ENCODE measurements at places on chromosomes 3 and 15. TPM values are rescaled to one million over a fixed set of nuclear protein-coding genes. Genes with fewer than 3 reads are reported as not detected.

DNA sequence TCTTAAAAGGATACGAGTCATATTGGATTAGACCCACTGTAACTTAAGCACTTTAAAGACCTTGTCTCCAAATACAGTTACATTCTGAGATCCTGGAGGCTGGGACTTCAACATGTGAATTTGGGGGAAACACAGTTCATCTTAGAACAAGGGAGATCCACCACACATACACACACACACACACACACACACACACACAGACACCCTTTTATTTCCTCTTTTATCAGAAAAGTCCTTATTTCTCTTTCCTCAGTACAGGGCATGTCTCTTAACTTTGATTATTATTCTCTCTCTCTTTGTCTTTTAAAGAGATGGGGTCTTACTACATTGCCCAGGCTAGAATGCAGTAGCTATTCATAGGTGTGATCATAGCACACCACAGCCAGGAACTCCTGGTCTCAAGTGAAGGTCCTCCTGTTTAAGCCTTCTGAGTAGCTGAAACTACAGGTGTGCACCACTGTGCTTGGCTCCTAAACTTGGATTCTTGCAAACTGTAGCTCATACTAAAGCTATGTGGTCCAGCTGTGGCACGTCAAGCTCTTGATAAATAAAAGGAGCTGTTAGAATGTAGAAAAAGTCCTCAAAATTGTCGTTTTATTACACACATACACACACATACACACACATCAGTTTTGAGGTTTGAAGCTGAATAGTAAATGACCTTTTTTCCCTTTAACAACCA is 7.4 kb downstream of the GOLM2 start:
- no peaks in the 10 kb centered on the region for H3K27me3 ChIP-seq
- peak; percentile 12 for DNase-seq
- H3K4me3 ChIP-seq, result no peak overlapping the region
- peaks cover 31% of the 10 kb centered on the region for H3K4me1 ChIP-seq

Gene CPLX3
- 0.47 TPM for total RNA-seq

Gene ZKSCAN7
- total RNA-seq, result 2.2 TPM

Gene PRTG
- total RNA-seq, result 0.08 TPM

Data from suprapubic skin (tissue), 4 donors.